ENCODE measurements at places on chromosomes 2 and 18.

GRCh38 chr2:8154270-8154669 lies 527.6 kb upstream of the ID2 start:
- DNase-seq = no peak

GRCh38 chr2:216562696-216563435 lies 64.2 kb downstream of the RPL37A start:
- no peak for DNase-seq

- DNase-seq = no peak
Measured at GRCh38 chr2:191401287-191401686, 156.1 kb downstream of the MYO1B start.

DNA sequence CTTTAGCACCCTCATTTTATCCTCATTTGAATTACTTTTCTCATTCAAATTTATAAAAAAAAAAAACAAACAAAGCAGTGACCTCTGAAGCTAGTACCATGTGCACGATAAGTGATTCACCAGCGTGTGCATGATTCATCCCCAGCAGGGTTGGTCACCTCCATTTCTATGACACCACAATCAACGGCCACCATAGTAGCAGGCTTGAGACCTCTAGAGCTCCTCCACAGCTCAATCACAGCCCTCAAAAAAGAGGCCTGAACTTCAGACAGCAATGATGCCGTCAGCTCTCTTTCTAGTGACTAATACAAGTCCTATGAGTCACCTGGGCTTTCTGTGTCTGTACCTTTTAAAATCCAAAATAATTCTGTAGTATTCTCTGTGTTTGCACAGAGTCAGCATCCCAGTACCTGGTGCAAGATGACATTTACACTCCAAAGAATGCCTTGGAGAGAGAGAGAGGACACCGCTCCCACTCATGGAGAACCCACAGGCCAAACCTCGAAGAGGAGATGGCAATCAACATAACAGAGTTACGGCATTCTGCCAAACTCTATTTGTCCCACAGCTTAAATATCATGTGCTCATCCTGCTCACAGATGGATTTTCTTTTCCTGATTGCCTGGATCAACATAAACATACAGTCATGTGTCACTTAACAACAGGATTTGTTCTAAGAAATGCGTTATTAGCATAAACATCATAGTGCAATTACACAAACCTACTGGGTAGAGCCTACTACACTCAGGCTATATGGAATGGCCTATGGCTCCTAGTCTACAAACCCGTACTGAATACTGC lies 58.7 kb downstream of the L3MBTL4 start:
- DNase-seq = no peak

- no peak for DNase-seq
Measured at GRCh38 chr18:38460657-38461056, 895.1 kb upstream of the CELF4 start.

DNA sequence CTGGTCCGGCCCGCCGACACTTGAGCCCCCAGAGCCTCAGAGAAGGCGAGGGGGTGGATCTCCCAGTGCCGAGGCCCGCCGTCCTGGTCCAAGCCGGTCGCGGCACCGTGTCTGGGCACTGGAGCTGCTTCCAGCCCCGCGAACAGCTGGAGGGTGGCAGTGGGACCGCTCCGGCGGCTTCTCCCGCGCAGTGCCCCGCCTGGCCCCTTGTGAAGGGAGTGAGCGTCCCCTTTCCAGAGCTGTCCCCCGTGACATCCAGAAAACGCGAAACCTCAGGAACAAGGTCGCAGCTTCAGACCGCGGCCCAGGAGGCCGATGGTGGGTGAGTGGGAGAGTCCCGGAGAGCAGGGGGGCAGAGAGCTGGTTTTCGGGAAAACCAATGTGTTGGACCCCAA lies 579 bp upstream of the EMX1 start:
- no peak for DNase-seq

All from inflammatory macrophage treated with lipopolysaccharide for 1 hour (primary cell).